Activated T-helper 1 cell treated with anti-CD3 and anti-CD28 coated beads, Interleukin-2, amount 50 U/mL, for 16 hours (primary cell): ENCODE measurements at places on chromosomes 3 and 15.

DNA sequence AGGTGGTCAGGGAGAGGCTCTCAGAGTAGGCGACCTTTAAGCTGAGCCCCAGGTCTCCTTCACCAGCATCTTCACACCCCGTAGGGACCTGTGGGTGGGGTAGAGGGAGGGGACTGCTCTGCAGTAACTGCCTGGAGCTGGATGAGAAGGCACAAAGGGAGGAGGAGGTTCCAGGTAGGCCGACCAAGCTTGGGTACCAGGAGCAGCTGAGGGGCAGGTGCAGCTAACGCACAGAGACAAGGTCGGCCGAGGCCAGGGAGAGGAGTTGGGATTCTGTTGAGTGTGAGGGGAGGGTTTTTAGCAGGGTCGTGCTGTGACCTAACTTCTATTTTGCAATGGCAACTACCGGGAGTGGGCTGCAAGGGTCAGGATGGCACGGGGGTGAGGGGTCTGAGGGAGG is 5.9 kb upstream of the GRIP2 start:
- no peak for DNase-seq

GRCh38 chr3:16907243-16907642 is 22.5 kb downstream of the PLCL2 start:
- DNase-seq: no peak

DNA sequence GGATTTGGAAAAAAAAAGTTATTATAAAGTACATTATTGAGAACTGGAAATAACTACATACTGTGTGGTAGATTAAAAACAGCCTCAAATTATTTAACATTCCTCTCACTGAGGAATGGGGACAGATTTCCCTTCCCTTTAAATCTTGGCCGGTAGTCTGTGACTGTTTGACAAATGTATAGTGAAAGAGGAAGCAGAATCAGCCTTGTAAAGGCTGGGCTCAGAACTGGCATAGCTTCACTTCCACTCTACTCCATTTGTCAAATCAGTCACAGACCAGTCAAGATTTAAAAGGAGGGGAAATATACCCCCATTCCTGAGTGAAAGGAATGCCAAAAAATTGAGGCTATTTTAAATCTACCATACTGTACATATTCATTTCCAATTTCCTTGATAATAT is 18.2 kb upstream of the B4GALT4 start:
- DNase-seq: no peak

GRCh38 chr3:72036899-72037298 is 252.0 kb upstream of the PROK2 start:
- no peak for DNase-seq

DNA sequence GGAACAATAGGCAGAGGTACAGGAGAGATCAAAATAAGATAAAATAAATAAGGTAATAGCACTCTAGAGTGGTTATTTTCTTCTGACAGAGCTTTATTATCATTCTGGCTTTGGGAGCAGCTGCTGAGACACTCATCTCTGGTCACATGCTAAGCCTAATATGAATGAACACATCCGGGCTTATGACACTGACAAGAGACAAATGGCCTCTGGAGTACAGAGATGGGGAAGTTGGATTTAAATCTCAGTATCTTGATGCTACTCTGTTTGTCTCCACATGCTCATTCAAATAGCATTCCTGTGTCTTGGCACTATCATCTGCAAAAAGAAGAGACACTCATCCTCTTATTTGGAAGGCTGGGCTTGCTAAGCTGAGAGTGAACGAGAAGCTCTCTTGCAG is 55.6 kb downstream of the TMEM45A start:
- DNase-seq: no peak

DNA sequence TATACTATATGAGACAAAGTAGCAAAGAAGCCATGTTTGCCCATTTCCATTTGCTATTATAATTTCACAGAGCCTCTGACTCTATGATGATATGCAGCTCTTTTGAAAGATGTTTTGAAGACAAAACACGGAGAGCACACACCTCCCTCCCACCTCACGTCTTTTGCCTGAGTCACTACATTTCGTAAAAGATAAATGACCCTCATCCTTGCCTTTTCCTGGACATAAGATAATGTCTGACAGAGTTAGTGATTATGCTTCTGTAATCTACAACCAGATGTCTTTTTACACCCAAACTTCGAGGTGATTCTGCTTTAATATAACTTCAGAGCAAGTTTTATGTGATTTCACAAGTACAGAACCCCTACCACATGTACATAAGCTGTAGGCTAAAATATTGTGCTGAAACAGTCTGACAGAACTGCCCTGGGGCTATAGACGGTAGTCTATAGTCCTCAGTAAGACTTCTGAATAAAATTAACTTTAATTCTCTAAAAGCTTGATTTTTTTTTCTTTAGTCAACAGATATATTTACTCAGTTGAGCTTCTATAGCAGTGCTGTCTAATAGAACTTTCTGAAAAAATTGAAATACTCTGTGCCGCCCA is 99.9 kb downstream of the CD200R1L start:
- DNase-seq: no peak

DNA sequence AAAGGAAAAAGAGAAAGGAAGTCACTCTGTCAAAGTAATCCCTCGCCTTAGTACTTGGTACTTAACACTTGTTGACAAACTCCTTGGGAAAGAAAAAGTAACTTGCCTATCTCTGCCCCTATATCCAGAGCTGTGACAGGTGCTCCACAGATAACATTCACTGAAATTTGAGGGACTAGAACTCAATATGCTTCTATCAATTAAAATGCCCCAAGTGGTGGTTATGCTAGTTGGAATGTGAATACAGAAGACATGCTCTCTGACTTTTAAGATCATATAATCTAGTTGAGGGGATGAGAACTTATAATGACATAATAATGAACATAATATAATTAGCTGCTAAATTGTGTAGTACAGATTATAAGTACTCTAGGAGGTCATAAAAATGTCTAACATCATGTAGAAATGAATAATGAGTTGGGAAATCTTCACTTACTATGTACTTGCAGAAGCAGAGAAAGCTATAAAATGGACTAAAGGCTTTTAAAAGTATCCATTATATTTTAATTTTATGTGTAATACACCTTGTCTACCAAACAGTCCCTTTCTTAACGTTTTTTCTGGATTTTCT is 153.1 kb upstream of the CCDC54 start:
- DNase-seq: no peak

GRCh38 chr3:99087277-99087676 is 185.8 kb upstream of the DCBLD2 start:
- DNase-seq: no peak

GRCh38 chr3:25297667-25298585 is 130.1 kb upstream of the RARB start:
- DNase-seq: no peak

DNA sequence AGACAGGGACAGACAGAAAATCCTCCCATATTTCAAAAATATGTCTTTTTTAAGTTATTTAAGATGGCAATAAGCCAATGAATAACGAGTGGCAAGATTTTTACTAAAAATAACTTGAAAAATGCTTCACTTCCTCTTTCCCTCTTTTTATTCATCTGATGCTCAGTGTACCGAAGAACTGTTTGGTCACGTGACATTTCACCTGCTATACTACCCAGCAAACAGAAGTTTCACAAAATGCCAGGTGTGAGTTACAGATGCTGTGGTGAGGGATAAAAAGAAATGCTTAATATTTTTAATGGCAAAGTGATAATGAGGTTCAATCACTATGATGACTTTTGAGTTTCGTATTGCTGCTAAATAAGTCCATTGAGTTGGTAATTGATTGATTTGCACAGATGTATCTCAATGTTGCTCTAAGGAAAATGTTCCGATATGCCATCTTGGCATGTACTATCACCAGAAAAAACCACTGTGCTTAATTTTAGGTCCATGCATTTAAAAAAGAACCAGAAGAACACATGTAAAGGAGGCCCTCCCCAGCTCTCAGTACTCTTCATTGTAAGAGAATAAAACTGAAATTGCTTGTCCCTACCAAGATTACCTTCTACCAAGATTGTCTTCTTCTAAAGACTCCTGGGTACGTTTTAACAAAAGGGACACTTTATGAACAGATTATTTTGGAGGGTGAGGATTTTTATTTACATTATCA is 26.0 kb upstream of the SEC62 start:
- no peak for DNase-seq

DNA sequence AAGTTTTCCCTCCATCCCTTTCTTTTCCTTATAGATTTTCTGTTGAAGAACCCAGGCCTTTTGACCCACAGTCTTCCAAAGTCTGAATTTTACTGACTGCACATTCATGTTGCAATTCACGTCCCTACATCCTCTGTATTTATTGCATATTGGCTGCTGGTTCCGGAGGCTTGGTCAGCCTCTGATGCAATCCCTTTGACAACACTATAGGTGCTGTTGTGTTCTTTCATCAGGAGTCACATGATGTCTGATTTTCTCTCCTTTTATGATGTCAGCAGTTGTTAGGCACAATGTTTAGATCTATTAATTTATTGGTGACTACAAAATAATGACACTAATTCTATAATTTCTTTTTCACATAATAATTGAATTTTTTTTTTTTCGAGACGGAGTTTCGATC is 8.7 kb downstream of the CYP1A1 start:
- DNase-seq: no peak

DNA sequence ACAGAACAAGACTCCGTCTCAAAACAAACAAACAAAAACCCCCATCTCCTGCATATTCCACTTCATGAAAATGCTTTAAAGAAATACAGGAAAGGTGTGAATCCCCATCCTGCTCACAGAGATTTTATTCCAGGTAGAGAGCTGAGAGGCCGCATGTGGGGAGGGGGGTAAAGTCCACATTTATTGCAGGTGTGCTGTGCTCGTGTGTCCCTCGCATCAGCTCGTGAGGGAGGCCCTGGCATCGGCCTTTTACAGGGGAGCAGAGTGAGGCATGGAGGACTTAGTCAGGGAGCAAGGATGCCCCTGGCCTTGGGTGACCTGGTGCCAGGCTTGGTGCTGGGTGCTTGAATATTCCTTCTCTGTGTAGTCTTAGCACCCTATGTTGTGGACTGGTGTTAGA is 413.5 kb upstream of the C2CD4B start:
- no peak for DNase-seq

DNA sequence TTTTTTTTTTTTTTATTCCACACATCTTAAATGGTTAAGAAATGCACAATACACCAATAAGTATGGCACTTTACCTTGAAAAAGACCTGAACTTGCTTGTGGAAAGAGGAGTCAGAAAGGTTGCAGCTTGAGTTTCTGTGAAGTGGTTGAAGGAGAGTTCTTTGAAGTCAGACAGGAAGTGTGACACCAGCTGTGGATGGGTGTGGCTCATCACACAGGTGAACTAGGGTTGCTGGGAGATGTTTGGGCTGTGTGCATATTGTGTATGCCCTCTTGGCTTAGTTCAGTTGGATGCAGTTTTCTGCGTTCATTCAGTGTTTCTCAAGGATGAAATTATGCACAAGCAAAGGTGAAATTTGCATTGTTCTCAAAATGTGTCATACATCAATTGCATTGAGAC is 6.3 kb downstream of the AEN start:
- no peak for DNase-seq

DNA sequence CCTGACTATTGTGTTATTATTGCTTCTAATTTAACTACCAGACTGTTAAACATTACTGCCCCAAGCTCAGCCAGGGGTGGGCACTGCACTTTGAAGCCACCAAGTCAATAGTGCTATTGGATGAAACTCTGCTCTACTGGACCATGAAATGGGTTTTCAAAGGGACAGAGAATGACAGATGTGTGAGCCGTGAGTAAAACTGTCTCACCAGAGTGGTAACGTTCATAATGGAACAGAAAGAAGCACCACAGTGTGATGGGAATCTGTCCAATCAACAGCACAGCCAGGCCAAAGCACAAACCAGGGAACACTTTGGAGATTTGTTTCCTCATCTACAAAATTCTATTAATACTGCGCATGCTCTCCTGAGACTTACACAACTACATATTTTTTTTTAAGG is 171.8 kb upstream of the LPP start:
- DNase-seq: no peak

GRCh38 chr15:49715211-49715610 is 94.4 kb downstream of the DTWD1 start:
- DNase-seq: no peak

GRCh38 chr3:169573148-169573547 is 90.4 kb downstream of the MECOM start:
- no peak for DNase-seq

GRCh38 chr3:138051947-138052802 is 42.2 kb downstream of the CLDN18 start:
- DNase-seq: no peak

DNA sequence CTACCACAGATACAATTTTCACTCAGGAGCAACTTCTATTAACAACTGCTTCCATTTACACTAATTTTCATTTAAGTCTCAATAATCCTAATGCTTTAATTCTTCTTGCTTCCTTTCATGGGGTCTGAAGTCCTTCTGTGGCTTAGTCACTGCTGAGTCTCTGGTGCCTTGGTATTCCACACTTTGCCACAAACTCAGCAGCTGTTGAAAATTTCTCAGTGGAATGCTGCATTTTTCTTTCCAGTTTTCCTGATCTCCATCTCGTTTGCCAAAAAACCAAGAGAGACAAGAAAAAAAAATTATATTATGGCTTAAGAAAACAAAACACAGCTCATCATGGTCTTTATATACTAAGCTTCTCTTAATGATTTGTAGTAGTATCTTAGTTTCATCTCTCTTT is 269.2 kb upstream of the AZI2 start:
- no peak for DNase-seq

GRCh38 chr15:44641651-44642050 is 21.8 kb downstream of the SPG11 start:
- DNase-seq: no peak

DNA sequence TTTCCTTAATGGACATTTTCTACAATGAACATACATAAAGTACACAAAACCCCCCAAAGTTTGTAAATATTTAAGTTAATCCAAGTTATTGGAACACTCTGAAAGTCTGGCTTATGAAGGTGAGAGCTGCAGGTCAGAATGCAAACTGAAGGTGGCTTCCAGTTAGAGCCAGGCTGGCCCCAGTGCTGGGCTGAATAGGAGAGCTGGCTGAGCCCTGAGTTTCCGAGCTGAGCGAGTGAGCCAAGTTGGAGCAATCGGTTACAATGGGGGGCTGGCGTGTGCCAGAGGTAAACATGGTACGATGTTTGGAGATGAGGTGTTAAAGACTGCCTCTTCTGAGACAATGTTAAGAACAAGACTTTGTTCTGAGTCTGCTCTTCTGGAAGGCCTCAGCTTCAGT is 230.8 kb upstream of the MCTP2 start:
- no peak for DNase-seq

GRCh38 chr3:180306691-180307090 is 270.0 kb upstream of the PEX5L start:
- no peak for DNase-seq

DNA sequence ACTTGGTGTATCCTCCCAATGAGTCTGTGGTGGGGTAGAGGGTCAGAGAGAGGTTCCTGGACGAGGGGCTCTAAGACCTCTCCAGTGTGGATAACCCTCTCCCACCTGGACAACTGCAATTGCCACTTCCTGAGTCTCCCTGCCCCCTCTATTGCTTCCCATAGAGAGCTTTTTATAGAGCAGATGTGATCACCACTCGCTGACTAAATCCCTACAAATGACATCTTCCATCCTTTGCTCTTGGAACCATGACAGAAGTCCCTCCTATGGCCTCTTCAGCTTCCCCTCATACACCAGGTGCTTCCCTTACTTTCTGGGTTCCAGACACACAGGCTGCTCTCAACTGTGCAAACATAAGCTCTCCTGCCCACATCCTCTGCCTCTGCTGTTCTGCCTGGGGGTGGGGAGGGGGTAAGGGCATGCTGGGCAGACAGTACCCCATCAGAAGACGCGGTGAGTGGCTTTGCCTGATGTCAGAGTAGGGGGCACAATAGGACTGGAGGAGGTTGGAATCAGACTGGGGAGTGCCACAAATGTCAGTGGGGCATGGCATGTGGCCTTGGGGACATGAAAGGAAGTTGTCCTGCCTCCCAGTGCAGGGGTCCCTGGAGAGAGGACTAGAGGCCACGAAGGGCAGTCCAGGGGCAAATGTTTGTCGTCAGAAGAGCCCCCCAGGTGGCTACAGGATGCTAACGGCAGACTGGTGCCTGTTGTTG is 15.2 kb downstream of the ITIH3 start:
- DNase-seq: no peak
